HTR-8/SVneo (cell line): ENCODE measurements at places on chromosomes 11 and 22.
A peak's percentile ranks its signal among the peaks of the same experiment; 100 is the strongest.

DNA sequence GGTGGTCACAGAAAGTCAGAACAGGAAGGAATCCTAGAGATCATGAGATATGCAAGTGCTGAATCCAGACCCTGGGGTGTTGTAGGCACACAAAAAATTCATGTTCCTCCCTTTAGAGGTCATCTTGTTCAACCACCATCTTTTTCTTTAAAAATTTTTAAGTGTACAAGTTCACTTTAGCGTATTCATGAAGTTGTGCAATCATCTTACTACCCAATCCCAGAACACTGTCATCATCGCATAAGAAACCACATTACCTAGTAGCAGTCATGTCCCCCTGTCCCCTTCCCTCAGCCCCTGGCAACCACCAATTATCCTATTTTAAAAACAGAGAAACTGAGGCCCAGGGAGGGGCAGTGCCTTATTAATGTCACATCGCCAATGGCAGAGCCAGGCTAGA lies 20.3 kb upstream of the WNT11 start:
- no peak for DNase-seq

- DNase-seq = peak; percentile 67
Measured at GRCh38 chr11:117199053-117199915, at the start of gene TAGLN. TSS of gene TAGLN (plus strand) at chr11:117199370. CDS start at chr11:117203014, 3,644 bp downstream.

GRCh38 chr11:61695917-61696316 lies 15.7 kb downstream of the DAGLA start:
- DNase-seq = peak; percentile 89

GRCh38 chr11:111101881-111102280 lies 143.6 kb upstream of the POU2AF2 start:
- DNase-seq = no peak

GRCh38 chr11:100774132-100774531 lies 87.0 kb downstream of the ARHGAP42 start:
- DNase-seq = no peak

GRCh38 chr22:46033256-46034200 lies 56.6 kb upstream of the WNT7B start:
- DNase-seq = no peak

GRCh38 chr11:10181811-10182210 lies 112.2 kb downstream of the SBF2 start:
- DNase-seq = peak; percentile 18

DNA sequence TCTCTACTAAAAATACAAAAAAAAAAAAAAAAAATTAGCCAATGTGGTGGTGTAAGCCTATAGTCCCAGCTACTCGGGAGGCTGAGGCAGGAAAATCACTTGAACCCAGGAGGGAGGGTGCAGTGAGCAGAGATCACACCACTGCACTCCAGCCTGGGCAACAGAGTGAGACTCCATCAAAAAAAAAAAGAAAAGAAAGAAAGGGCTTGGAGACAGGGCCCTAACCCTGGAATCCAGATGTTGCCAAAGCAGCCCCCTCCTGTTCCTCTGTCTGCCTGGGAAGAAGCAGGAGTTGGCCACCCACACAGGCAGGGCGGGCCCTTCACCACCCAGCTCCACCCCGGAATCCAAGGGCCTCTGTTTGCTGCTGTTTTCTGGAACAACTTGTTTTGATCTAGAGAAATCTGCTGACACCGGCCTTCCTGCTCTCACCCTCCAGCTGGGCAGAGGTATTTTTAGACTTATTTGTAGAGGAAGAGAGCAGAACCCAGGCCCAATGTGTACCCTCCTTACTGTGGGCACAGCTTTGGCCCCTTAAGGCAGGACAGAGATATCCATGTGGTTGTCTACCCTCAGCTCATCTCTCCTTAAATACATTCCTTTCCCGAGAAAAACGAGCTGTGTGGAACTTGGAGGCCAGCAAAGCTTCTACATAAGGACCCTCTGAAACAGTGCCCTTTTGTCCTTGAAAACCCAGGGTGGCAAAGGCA lies 2.7 kb upstream of the NEAT1 start:
- no peak for DNase-seq

DNA sequence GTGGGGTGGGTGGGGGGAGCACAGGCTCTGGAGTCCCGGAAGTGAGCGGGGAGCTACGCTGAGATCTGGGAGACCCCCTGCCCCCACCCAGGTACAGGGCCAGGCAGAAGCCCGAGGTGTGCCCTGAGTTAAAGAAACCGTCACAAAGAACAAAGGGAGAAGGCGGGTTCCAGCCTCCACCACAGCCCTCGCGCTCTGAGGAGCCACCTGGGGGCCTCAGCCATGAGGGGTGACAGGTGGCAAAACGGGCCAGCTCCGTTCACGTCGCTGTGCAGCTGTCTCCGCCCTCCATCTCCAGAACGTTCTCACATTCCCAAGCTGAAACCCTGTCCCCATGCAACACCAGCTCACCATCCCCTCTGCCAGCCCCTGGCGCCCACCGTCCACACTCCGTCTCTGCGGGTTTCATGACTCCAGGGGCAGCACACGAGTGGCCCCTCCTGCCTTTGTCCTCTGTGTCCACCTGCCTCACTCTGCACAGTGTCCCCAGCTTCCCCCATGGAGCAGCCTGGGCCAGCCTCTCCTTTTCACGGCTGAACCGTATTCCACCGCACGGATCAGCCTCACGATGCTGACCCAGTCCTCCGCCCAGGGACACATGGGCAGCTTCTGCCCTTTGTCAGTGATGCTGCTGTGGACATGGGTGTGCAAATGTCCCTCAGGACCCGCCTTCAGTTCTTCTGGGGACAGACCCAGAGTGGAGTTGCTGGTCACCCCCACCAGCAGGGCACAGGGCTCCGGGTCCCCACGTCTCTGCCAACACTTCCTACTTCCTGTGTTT lies 1.7 kb upstream of the MUC5B start:
- no peak for DNase-seq

DNA sequence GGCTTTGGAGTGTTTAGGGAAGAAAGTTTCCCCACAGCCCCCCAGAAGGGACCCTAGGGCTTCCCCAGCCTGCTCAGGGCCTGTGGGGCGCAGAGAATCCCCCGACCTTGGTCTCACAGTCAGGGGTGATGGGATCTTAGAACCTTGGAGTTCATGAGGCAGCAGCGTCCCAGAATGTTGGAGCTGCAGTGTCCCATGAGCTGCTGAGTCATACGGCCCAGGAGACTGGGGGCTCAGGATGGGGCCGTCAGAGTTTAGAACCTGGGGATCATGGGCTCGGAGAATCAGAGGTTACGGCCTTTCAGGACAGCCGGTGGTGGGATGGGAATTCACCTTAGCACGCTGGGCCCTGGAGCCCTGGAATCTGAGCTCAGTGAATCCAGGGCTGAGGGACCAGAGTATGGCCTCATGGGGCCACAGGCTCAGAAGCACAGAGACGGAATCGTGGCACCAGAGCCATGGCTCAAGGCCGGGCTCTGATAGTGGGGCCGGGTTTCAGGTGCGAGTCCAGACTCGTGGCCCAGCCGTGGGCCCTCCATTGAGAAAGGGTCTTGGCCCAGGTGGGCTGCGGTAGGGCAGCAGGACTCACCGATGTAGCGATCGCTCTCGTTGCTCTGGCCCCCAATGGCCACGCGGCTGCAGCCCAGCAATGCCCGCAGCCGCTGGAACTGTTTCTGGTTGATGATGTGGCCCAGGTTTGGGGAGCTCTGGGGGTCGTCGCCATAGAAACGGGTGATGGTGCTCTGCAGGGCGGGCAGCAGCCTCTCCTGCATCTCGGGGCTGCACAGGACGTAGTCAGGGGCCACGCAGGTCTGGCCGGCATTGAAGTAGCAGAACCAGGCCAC lies 9.5 kb downstream of the ALDH3B2 start:
- DNase-seq = no peak

GRCh38 chr11:117300283-117300663 lies 9.1 kb downstream of the BACE1-AS start:
- DNase-seq = no peak

DNA sequence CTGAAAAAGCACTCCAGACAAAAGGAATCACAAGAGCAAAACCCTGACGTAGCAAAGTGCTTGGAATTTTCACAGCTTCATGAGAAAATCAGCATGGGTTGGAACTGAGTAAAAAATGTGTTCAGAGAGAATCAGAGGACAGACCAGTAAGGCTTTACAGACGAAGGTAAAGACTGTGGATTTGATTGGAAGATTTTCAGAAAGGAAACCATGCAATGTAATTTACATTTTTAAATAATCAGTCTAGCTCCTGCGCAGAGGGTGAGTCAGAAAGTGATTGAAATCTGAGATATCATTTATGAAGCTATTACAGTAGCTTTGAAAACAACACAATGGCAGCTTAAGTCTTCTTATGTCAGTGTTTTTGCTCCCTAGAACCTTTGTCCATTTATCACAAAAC lies 1122.3 kb downstream of the LRRC4C start:
- DNase-seq = no peak
